NCI-H774 (cell line): ENCODE measurements at places on chromosomes 1 and 21.

DNA sequence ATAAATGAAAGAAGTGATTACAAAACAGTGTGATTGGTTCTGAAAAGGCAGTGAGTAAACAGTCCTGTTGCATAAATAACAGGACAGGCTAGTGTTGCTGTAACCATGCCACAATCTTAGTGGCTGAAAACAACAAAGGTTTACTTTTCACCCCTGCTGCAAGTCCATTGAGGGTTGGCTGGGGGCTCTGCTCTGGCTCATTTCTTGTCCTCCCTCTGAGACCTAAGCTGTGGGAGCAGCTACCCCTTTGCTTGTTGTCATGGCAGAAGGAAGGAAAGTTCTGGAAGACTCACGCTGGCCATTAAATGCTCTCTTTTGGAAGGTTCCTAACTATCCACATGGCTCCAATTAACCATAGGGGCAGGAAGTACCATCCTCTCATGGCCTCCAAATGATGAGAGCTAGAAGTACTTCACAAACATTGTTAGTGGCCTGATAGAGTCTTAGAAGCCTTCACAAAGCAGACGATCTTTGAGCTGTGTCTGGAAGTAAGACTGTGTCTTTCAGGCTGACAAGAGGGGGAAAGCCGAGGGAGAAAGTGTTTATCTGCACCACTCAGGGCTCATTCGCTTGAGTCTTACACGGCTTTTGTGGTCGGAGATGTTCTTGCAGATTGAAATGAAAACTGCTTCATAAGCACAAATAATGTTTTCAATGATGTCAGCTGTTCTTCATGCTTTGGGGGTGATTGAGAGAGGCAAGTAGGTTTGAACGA lies 11.9 kb downstream of the RCSD1 start:
- no peak for DNase-seq

- no peak for DNase-seq
These were observed 114.7 kb downstream of the PBX1 start for GRCh38 chr1:164673584-164674214.

DNA sequence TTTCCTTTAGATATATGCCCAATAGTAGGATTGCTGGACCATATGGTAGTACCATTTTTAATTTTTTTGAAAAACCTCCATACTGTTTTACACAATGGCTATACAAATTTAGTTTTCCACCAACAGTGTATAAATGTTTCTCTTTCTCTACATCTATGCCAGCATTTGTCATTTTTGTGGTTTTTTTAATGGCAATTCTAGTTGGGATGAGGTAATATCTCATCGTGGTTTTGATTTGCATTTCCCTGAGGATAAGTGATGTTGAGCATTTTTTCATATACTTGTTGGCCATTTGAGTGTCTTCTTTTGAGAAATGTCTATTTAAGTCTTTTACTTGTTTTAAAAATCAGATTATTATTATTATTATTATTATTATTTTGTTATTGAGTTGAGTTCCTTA lies 35.5 kb downstream of the PLA2G4A start:
- DNase-seq: no peak

GRCh38 chr1:36014722-36015220 lies 69.1 kb upstream of the TEKT2 start:
- no peak for DNase-seq

DNA sequence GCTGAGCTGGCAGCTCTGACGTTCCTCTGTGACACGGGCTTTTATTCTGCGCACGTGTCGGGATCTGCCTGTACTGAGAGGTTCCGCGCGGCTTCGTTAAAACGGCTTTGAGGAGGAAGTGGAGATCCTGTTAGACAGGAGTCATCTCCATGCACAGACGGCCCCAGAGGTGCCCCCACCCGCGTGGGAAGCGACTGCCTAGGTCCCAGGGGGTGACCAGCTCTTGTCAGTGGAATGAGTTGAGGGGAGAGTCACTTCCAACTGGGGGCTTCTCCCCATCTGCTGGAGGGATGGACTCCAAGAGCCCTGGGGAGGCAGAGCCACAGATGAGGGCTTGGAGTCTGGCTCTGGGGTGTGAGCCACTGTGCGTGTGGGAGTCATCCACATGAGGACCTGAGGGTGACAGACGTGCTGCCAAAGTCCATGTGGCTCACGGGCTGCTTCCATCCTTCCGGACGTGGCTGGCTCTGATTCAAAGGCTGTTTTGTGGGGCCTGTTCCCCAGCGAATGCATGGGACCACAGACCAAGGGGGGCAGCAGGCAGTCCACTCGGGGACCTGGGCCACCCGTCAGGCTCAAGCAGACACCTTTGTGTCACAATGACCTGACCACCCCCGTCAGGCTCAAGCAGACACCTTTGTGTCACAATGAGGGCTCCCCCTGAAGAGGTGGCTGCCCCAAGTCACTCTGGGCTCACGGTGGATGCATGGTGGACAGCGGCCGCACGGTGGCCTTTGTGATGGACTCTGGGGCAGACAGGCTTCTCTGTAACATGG lies 26.8 kb downstream of the PTTG1IP start:
- DNase-seq: no peak

GRCh38 chr1:107840725-107841124 lies 124.3 kb downstream of the VAV3 start:
- DNase-seq: no peak

DNA sequence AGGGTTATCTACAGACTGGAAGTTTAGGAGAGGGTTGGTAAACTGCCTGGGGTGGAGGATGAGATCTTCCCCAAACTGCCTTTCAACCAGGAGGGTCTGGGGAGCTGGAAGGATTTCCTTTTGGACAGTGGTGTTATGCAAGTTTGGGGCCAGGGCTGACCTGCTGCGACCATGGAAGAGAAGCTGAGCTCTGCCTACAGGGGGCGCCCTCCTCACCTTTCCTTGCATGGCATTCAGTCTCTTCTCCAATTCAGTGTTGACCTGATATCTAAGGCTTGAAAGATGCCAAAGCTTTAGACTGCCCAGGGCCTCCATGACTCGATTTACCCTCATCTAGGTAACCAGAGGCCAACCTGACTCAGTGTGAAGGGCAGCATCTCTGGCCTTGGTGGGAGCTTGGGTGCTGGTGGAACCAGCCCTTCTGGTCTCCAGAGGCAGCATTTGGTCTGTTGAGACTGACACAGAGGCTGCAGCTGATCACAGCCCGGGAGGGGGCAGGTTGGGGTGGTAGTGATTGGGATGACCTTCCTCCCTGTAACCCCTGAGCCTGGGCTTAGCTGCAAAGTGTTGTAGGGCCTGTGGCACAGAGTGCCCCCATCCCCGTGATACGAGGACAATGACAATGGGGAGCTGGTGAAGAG lies 170.0 kb downstream of the GRIK3 start:
- peak; percentile 36 for DNase-seq

GRCh38 chr1:182724215-182724614 lies 39.8 kb upstream of the RGS8 start:
- no peak for DNase-seq

DNA sequence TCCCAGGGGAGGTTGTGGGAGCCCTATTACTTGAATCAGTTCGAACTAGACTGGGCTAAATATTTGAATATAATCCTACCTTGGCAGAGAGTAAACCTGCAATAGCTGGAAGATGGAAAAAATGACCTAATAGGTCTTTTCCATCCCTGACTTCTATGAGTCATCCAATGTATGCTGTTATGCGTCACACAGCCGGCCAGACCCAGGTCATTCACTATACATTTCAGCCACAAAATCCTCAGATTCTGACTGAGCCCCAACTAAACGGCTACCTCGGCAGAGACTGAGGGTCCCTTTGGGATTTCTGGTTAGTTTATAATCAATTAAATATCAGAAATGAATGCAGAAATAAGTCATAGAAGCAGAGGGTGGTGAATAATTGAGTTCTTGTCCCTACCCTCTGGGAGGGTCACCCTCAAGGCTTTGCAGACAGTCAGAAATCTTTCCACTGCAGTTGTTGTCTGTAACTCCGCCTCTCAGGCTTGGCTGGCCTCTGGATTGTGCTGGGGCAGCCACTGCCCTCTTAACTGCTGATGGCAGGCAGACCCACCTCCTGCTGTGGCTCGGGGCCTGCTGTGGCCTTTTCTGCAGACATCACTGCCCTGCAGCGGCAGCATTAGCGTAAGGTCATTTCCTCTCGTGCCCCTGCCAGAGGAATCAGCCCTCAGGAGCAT lies 240.5 kb downstream of the TGFB2 start:
- no peak for DNase-seq

DNA sequence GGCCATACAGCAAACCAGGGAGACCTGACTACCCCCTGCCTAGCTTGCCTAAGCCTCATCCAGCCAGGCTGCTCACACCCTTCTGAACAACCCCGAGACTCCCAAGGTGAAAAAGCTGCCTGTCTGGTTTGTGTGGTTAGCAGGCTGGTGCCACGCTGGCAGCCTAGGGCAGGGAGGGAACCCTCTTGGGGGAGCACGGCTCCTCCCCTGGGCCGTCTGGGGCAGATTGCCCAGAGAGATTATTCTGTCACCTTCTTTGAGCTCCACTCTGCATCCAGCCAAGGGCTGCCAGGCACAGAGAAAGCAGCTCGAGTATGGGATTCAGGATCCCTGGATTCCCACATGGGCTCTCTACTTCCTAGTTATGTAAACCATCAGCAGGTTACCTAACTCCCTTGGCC lies 27.5 kb upstream of the TCEA3 start:
- DNase-seq: no peak

- DNase-seq: no peak
These were observed 178.6 kb downstream of the ZP4 start for GRCh38 chr1:237712082-237712481.

DNA sequence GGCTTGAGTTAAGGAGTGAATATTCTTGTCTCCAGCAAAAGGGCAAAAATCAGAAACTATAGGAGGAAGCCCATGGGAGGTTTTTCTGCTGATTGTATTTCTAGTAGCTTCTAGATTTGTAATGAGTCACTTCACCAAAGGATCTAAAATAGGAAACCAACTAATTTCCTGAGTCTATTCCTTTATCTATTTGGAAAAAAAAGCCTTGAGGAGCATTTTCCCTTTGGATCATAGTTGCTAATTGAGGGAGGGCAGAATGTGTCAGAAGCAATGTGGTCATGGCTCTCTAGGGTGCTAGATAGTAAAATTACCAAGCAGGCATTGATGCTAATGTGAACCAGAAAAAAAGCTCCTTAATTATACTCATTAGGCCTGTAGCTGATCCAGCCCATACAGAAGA lies at the start of gene OR10R2:
Gene OR10R2, plus strand, starts transcription at position 301 of the 400 bp plus-strand sequence. CDS start 106 bp downstream, outside the sequence.
- DNase-seq: no peak

DNA sequence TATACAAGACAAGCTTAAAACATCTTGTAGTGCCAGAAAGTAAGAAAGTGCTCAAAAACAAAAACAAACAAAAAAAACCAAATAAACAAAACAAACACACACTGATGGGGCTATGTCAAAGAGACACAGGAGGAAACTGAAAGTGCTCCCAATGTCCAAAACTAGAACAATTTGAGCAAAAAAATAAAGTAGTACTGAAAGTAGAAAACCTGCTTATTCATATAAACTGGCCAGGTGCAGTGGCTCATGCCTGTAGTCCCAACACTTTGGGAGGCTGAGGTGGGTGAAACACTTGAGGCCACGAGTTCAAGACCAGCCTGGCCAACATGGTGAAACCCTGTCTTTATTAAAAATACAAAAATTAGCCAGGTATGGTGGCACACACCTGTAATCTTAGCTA lies 129.9 kb downstream of the GLUL start:
- DNase-seq: no peak

- no peak for DNase-seq
These were observed 184.0 kb upstream of the NEGR1 start for GRCh38 chr1:72466376-72466775.

- DNase-seq: peak; percentile 46
These were observed 139.2 kb downstream of the NTMT2 start for GRCh38 chr1:170284951-170285350.

DNA sequence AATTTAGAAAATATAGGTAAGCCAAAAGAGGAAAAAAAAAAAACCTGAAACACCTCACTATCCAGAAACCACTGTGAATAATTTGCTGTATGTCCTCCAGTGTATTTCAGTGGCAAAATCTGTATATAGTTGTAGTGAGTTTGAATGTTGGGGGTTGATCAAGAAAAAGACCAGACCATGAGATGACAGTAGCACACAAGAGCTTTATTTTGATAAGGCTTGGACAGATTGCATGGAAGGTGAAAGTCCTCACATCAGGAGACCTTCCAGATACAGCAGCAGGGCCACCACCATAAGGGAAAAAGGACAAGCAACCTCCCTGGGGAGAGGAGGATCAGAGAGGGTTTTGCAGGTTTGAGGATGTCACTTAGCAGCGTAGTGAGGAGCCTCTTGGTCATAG lies 16.2 kb upstream of the C1orf115 start:
- DNase-seq: no peak

DNA sequence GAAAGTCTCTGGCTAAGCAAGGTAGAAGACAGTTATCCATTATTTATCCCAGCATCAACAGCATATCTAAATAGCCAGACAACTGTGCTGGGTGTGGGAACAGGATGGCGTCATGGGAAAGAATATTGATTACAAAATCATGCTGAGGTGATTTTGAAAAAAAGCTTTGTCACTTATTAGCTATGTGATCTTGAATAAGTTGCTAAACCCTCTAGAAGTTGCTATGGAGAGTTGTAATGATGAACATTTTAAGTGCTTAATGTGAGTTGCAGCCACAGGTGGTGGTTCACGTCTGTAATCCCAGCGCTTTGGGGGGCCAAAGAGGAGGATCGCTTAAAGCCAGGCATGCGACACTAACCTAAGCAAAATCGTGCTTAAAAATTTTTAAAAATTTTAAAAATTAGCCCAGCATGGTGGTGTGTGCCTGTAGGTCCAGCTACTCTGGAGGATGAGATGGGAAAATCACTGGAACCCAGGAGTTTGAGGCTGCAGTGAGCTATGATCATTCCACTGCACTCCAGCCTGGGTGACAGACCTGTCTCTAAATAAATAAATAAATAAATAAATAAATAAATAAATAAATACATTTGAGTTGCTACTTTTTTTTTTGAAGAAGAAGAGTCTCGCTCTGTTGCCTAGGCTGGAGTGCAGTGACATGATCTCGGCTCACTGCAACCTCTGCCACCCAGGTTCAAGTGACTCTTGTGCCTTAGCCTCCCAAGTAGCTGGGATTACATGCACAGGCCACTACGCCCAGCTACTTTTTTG lies 33.6 kb downstream of the WNT2B start:
- no peak for DNase-seq

DNA sequence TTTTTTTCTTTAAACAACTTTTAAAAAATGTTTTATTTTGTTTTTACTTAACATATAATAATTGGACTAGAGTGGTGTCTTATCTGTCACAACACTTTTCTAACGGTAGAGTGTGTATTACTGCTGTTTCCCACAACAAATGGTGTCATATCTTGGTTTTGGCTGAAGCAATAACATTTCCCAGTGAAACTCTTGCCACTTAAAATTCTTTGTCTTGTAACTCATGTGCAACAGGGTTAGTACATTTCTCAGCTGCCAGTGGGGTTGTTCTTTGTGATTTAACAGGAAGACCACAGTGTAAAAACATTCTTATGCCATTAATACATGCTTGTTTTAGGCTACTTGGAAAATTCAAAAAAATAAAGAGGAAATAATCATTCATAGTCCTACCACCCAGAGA lies 43.5 kb downstream of the ALPL start:
- no peak for DNase-seq

DNA sequence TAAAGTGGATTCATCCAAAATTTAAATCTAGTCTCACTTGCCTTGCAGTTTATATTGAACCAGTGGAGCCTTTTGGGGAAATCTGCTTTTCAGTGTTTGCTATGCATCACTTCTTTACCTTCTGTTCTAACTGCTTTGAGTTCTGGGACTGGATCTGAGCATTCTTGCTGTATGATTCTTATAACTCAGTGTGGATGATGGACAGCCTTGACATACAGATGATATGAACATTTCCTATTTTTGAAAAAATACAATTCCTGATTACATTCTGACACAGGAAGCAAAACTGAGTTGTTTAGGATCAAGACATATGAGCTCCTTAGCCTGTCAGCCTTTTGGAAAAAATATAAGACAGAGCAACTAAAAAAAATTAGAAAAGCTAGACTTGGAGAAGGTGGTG lies 115.2 kb downstream of the DISP1 start:
- no peak for DNase-seq
